ENCODE measurements at places on chromosomes 13 and 19.
A peak's percentile ranks its signal among the peaks of the same experiment; 100 is the strongest.

GRCh38 chr19:34574704-34575103 is 93.1 kb downstream of the WTIP start:
- DNase-seq = no peak

GRCh38 chr19:55273978-55274707 is 5.8 kb downstream of the HSPBP1 start:
- DNase-seq = no peak

DNA sequence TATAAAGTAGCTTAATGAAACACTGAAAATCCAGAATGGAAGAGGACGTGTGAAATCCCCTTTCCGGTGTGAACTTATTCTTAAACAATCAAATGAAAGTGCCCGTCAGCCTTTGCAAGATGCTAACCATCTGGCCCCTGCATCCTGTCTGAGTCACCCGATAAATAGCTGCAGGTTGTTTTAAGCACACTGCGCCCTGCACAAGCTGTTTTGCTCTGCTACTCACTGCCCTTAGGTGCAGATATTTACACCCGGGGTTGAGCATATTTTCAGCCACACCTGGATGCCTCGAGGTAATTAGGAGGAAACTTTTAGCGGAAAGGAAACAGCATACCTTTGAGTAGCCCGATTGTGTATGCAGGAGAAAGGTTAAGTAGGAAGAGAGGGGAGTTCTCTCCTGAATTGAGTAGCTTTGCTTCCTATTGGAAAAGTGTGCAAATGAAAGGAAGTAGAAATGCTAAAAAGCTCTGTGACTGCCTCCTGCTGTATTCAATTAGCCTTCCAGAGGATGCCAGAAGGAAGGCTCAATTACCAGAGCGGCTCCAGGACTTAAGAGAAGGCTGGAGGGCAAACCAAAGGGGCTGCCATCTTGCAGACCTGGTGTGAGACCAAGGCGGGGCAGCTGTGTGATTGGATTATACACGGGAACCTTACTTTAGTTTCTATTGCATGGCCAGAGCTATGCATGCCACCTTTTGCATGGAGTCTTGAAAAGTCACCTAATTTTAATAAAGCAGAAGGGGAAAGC is 42.5 kb downstream of the IRS2 start:
- DNase-seq = peak; percentile 84

GRCh38 chr13:102983496-102983895 is 82.7 kb downstream of the SLC10A2 start:
- DNase-seq = no peak

DNA sequence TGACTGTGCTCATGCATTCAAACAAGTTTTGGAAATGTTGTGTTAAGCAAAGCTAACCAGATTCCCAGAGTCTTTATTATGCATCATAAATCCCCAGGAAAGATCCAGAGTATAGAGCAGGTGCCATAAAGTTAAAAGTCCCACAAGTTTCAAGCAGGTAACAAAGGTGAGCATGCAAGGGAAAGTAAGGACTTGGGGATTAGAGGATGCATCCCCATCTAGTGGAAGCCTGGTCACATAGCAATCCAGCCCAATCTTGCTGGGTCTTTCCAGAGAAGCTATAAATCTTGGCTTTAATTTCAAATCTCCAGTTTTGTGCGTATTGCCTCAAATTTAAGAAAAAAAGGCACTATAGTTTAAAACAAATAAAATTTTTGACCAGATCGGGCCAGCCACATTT is 72.7 kb downstream of the ZNF254 start:
- no peak for DNase-seq

DNA sequence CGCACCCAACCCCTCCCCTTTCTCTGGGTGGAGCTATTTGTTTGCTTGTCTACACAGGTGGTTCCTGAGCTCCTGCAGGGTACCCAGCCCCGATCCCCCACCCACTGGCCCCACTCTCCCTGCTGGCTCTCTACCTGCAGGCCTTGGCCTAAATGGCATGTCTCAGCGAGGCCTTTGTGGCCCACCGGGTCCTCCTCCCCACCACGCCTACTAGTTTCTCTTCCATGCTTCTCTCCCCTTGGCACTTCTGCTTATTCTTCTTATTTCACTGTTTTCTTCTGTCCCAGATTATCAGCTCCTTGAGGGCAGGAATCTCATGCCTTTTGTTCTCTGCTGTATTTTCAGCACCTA is 57.4 kb upstream of the ZNF536 start:
- DNase-seq = no peak

GRCh38 chr13:46896341-46897137 is at the start of gene HTR2A:
HTR2A (minus strand) TSS chr13:46897053; CDS start chr13:46895906, 1,147 bp downstream.
- DNase-seq = no peak

DNA sequence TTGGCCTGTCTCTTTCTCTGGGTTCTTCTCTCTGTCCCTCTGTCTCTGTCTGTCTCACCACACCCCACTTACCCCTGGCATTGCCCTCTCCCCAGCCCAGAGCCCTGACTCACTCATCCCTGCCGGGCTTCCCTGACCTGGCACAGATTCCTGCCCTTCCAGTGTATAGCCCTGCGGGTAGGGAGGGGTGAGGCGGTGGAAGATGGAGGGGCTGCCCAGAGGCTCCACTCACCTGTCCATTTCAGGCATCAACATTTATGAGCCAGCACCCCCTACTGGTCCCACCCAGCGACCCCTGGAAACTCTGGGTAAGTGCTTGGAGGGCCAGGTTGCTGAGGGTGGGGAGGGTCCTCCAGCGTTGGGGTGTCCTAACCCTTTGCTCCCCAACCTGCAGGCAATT is 1.0 kb downstream of the NCCRP1 start:
- peak; percentile 81 for DNase-seq

- DNase-seq = no peak
Measured at GRCh38 chr19:39335168-39335548, 685 bp downstream of the GMFG start.

DNA sequence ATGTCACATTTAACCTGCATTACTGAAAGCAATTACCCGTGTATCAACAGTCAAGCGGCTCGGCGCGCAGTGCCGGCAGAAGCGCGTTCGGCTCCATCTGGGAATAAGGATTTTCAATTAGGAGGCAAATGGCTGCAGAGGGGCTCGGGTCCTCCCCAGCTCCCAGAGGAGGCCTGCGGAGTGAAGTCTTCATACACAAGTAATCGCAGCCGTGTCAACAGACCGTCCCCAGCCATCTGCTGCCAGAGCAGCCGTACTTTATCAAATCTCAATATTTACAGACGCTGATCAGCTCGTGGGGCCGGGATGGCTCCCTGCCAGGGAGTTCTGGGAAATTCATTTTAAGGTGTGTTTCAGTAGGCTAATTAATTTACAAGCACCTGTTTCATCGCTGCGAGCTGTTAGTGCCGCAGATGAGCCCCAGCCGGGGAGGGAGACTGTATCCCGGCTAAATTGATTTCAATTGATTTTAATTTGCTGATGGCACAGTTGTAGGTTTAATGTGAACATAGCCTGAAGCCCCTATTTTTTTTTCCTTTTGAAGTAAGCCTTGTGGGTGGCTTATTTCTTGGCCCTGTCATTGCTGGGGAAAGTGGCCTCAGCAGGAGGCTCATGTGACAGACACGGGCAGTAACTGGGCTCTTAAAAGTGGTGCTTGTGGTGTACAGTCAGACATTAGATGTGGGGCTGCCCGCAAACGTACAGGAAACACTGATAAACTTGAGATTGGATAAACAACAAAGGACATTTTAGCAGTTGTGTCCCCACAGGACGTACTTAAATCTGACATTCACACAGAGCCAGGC is 252.7 kb downstream of the TEX29 start:
- DNase-seq = no peak

DNA sequence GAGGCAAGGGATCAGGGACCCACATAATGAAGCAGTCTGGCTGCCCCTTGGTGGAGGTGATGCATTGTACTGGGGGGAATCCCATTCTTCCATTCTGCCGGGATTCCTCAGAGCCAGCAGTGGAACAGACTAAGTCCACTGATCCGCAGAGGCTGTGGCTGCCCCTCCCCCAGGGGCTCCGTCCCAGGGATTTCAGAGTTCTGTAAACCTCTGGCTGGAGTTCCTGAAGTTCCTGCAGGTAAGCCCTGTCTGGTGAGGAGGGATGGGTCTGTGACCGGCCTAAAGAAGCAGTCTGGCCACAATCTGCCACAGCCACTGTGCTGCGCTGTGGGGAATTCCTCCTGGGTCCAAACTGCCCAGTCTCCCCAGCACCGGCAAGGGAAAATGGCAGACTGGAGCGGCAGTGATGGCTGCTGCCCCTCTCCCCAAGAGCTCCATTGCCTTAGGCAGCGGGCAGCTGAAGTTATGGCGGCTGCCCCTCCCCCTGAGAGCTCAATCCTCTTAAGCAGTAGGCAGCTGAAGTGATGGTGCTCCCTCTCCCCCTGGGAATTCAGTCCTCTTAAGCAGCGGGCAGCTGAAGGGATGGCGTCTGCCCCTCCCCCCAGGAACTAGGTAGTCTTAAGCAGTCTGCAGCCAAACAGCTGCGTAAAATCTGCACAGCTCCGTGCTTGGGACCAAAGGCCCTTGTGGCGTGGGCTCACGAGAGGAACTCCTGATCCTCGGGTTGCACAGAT is 155.7 kb downstream of the PCDH17 start:
- no peak for DNase-seq

DNA sequence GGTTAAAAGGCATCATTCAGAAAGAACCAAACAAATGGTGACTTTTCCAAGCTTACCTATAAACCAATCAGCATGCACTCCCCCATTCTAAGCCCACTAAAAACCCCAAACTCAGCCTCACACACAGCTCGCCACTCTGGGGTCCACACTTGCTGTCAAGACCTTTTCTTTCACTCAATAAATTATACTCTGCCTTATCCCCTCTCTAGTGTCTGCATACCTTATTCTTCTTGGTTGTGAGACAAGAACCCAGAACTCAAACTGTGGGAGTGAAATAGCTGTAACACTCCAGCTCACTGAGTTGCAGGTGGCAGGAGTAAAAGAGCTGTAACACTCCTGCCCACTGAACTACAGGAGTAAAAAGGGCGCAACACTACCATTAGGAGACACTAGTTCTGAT is 559.0 kb downstream of the TBC1D4 start:
- DNase-seq = no peak

GRCh38 chr19:16608290-16608739 is 19.7 kb downstream of the MED26 start:
- DNase-seq = no peak

DNA sequence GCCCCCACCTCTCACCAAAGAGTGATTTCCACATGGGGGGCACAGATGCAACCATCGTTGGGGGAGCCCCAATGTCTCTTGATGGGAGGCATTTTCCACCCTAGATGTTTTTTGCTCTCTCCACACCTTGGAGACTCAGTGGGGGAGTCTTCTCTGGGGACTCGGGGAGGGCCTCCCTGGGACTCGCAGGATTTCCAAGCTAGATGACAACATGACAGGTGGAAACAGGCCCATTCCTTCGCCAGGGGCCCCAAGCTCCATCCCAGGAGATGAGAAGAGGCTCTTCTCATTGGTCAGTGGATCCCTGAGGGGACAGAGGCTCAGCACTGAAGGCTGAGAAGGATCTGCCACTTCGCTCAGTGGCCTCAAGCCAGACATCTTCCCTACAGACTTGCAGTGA is 12.7 kb upstream of the KIR2DL4 start:
- DNase-seq = no peak

- DNase-seq = no peak
Measured at GRCh38 chr19:43908659-43909058, 26.4 kb downstream of the ZNF45 start.

DNA sequence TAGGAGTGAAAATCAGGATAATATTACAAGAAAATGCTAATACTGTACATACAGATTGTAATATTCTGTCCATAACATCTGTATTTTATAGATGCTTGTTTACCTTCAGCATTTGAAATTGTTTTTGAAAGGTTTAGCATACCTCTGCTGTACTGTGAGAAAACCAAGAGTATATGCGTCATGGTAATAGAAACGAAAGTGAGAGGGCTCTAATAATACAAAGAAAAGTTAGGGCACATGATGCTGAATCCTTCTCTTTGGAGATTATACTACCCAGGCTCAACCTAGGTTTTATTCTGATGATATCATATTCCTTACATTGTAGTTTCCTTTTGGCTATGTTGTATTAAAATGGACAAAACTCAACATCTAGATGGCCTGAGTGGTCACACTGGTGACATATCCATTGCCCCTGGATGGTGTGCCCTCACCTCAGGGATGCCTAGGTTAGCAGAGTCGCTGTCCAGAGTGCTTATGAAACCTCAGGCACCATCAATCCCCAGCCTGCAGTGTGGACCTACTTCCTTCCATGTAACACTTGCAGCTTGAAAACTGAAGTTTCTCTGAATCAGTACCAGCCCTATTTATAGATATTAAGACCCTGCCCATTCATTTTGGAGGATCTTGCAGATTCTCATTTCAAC is 253.7 kb downstream of the KCTD12 start:
- no peak for DNase-seq

- no peak for DNase-seq
Measured at GRCh38 chr13:87678372-87678752, 7.2 kb downstream of the SLITRK5 start.

GRCh38 chr19:39299404-39299803 is 3.2 kb downstream of the IFNL1 start:
- no peak for DNase-seq

GRCh38 chr13:28313579-28313978 is 175.2 kb downstream of the PAN3 start:
- no peak for DNase-seq

- DNase-seq = no peak
Measured at GRCh38 chr19:15300533-15301197, 31.7 kb downstream of the BRD4 start.

DNA sequence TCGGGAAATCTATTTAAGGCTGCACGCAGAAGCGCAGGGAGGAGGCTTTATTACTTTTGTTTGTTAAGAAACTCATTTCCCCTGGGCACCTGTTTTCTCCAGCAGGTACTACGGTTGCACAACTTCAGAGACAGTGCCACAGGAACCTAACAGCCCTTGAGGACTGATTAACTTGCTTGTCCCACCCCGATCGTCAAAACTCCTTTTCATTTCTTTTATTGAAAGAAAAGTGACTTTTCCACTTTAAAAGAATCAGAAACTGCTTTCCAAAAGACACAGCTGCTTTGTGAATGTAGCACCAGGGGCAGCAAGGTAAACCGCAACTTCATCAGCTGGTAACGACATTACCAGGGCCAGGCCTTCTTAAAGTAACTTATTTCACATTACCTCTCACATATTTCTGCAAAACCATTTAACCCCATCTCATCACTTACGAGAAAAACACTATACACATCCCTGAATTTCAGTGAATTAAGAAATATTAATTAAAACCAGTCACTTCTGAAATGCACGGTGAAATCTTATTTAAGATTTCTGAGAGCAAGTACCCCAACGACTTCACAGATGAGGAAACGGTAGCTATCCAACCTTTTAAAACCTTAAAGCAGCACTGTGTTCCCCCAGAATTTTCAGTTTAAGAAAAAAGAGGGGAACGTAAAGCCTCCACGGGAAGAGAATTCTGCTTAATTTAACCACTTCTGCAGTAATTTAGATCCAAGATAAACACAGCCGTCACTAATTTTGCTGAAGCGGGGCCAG is 1.4 kb downstream of the ANKRD10 start:
- DNase-seq = no peak

- no peak for DNase-seq
Measured at GRCh38 chr13:21759463-21759862, 88.6 kb downstream of the FGF9 start.

- DNase-seq = peak; percentile 95
Measured at GRCh38 chr19:2503521-2504109, 27.7 kb downstream of the GADD45B start.
